Left kidney (tissue), 8 donors: ENCODE measurements at places on chromosomes 1 and 21.

DNA sequence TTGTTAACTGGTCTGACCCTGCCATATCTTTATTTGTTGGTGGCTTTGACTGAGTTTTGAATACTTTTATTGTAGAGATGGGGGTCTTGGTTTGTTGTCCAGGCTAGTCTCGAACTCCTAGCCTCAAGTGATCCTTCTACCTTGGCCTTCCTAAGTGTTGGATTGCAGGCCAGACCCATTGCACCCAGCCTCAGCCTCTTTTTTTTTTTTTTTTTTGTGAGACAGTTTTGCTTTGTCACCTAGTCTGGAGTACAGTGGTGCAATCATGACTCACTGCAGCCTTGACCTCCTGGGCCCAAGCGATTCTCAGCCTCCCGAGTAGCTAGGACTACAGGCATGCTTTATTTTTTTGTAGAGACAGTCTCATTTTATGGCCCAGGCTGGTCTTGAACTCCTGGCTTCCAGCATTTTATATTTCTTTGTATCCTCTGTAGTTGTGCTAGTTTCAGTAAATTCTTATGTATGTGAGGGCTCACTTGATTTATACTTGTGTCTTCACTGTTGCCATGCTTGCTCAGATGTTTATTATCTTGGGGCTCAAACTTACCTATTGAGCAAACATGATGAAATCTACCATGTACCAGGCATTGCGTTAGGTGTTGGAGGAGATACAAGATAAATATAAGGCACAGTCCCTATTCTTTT is 24.1 kb downstream of the THRAP3 start:
- DNase-seq = no peak

DNA sequence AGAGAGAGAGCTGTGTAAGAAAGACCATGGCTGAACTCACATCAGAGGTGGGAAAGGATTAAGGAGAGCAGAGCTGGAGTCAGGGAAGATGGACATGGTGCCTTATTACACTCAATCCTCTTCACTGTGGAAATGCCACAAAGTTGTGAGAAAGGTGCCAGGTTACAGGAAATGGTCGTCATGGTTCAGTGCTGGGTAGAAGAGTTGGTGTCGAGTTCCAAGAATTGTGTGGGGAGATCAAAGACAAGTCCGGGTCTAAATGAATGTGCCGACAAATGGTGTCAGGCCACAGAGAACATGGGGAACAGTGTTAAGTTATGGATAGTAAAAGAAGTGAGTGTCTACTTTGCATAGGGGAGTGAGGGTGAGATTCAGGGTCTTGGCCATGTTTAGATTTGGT is 40.9 kb downstream of the LAMC2 start:
- DNase-seq = peak; percentile 86

DNA sequence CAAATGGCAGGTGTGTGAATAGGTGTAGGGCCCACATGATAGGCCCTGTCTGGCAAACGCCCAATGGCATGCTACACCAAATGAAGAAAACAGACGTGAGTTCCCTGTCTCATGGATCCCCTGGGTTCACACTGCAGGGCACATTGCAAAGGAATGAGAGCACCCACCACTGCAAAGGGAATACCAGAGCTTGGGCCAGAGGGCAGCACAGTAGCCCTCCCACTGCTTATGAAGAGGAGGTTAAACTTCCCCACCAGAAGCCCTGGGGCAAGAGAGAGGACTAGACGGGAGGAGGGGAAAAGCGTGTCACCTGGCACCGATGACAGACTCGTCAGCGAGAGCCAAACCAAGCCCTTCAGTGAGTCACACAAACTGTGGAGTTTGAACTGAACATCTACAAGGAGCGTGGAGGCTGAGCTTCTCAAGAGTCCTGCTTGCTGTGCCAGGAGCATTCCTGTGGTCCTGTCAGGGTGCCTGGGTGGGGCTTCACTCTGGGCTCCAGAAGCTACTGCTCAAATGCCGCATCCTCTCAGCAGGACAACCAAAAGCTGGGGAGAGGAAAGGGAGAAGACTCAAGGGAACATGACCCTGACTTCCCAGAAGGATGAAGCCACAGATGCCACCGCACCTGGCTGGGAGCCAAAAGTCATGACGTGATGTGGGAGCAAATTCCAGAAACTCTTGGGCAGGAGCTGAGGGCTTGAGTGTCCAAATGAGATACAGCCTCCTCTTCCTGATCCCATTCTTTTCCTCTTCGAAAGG is 61.1 kb downstream of the TOMM20 start:
- DNase-seq = no peak

GRCh38 chr1:85220756-85221201 is 20.0 kb upstream of the SYDE2 start:
- no peak for DNase-seq

GRCh38 chr1:148307583-148308185 is 155.6 kb upstream of the NBPF11 start:
- no peak for DNase-seq

DNA sequence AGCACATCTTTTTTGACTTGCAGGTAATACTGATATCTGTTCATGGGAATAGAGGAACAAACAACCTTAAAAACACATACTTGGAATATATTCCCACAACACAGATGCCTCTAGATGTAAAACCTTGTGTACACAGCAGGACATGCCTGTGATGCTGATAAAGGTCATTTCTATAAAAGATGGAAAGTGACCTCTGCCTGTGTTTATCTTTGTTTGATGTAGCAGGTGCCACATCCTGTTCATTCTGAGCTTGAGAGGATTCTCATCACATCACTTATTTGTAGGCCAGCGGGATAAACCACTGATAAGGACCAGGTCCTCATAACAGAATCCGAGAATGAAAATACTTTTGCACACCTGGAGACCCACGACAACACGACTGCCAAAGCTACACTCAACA is 133.7 kb downstream of the SMYD2 start:
- DNase-seq = no peak

DNA sequence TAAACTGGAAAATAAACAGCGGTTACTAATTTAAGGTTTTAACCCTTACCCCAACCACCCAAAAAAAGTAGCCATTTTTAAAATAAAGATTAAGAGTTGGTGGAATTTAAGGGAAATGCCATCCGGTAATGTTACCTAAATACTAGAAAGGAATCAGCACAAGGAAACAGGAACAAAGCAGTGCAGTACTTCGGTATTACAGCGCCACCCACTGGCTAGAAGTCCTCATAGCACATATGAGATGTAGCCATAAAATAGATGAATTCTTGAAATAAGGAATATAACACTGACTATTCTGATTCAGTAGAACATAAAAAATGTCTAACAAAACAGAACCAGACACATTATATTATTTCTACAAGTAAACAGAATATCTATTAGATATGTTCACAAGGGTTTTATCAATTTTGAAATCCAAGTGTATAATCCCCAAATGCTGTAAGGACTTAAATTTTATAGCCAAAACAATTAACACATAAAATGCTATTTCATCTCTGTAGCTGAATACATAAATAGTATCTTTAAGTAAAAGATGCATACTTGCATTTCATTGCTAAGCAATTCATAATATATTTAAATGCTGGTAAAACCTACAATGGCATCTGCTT is 58.8 kb downstream of the FRRS1 start:
- peak; percentile 71 for DNase-seq

DNA sequence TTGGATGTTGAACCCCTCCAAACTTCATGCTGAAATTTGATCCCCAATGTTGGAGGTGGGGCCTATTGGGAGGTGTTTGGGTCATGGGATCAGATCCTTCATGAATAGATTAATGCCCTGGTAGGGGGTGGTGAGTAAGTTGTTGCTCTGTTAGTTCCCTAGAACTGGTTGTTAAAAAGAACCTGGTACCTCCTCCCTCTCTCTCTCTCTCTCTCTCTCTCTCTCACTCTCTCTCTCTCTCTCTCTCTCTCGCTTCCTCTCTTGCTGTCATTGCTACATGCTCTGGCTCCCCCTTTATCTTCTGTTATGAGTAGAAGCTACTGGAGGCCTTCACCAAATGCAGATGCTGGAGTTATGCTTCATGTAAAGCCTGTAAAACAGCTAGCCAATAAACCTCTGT is 498.2 kb upstream of the NR5A2 start:
- no peak for DNase-seq

- no peak for DNase-seq
Measured at GRCh38 chr1:28921286-28921869, 7.0 kb downstream of the EPB41 start.

- no peak for DNase-seq
Measured at GRCh38 chr1:29218223-29218622, 12.5 kb downstream of the MECR start.

DNA sequence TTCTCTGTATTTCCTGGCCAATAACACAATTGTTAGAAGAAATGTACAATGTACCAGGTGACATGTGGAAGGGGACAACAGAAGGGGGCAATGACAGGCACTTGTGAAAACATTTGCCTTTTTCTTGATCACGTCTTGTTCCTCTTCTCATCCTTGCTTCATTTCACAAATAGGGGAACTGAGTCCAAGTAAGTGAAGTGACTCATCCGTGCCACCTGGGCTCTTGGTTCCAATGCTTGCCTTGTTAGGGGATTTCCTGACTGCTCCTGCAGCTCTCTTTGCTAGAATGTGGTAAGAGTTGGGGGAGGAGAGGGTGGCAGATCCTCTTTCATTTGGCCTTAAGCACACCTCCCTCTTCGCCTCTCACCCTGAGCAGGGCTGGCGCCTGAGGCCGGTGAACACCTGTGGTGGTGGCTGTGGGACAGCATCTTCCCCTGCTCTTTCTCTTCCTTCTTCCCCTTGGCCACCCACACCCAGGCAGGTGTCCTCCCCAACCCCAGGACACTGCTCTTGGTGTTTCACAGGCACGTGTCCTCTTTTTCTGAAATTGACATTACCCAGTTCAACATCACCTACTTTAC is 2.2 kb upstream of the RHEX start:
- DNase-seq = no peak

- no peak for DNase-seq
Measured at GRCh38 chr1:111976842-111977241, 12.6 kb downstream of the KCND3 start.

DNA sequence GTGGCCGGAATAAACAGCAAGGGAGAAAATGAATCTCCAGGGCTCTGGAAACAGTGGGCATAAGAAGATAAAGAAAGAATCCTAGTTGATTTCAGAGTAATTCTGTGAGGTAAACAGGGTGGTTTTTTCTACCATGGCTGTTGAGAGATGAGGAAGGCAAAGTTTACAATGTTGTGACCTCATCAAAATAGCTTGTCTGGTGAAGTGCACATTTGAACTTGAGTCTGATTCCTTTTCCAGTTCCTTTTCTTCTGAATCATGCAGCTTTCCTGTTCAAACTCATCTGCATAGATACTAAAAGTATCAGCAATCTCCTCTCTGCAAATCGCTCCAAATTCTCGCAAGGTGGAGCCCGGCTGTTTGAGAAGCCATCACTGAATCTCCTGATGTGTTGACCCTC is 161.7 kb downstream of the PLPP3 start:
- no peak for DNase-seq

DNA sequence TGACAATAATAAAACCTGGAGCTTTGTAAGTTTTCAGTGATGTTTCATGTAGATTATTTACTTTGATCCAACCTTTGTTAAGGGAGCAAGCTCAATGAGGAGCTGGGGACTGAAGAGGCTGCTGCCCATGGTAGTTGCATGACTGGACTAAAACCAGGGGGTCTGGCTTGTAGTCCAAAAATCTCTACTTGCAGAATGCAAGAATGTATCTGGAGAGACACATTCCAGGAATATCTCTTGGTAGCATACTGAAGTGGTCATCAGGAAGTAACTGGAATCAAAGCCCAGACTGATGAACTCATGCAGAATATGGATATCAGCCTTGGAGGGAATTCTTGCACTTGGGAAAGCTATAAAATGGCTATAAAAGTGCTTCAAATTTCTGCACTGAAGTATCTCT is 5.8 kb upstream of the KIAA0040 start:
- no peak for DNase-seq

GRCh38 chr1:181541458-181541857 is 58.1 kb downstream of the CACNA1E start:
- no peak for DNase-seq

DNA sequence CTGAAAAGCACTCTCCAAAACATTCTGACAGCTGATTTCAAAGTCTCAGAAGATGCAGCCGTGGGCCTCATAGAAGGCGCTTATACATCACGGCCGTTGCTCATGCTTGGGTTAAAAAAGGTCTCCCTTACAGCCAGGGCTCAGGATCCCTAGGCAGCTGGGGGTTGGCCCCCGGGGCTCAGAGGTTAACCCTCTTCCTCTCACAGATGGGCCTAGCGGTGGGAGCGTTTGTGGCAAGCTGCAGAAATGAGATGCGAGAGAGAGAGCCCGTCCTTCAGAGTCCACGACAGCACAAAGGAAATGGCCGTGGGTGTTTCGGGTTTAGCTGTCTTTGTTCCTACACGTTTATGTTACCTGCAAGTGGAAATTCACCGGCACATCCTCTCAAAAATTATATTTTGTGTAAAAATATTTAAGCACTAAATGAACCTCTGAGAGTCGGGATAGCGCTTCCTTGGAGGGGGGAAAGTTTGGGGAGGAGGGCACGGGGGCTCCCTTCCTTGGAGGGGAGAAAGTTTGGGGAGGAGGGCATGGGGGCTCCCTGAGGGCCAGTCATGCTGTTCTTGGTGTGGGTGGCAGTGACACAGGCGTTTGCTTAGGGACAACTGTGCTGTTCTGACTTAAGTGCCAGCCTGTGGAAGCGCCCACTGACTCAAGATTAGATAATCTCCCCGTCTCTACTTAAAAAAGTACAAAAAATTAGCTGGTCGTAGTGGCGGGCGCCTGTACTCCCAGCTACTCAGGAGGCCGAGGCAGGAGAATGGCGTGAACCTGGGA is 20.5 kb upstream of the PRDM15 start:
- DNase-seq = no peak

GRCh38 chr1:109427171-109427467 is 871 bp upstream of the PSMA5 start:
- no peak for DNase-seq

GRCh38 chr1:20194757-20195461 is 8.6 kb upstream of the PLA2G2C start:
- DNase-seq = no peak

- DNase-seq = no peak
Measured at GRCh38 chr1:10899490-10900250, 103.2 kb upstream of the CASZ1 start.

- no peak for DNase-seq
Measured at GRCh38 chr1:239744851-239745250, 346.8 kb upstream of the FMN2 start.

- no peak for DNase-seq
Measured at GRCh38 chr1:7873801-7874795, 21.2 kb upstream of the UTS2 start.

DNA sequence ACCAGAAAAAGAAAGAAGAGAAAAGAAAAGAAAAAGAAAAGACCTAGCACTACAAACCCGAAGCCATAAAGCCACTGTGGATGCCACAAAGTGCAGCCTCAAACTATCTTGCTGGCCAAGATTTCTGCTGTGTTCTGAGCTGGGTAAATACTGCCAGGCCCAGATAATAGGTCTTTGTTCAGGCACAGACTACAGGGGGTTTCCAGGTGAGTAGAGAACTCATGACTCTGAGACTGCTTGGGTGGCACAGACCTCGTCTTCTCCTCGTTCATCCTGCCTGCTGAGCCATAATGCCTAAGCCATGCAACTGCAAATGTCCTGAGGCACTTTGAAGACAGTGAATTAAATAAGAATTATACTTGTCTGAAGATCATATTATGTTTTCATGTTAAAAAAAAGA is 651.8 kb downstream of the LMO4 start:
- no peak for DNase-seq
